ENCODE measurements at places on chromosomes 5 and 9.

- no peak for DNase-seq
Measured at GRCh38 chr9:133830310-133830709, 92.2 kb upstream of the SARDH start.

- DNase-seq: no peak
Measured at GRCh38 chr5:21680641-21681040, 1172.5 kb downstream of the CDH12 start.

DNA sequence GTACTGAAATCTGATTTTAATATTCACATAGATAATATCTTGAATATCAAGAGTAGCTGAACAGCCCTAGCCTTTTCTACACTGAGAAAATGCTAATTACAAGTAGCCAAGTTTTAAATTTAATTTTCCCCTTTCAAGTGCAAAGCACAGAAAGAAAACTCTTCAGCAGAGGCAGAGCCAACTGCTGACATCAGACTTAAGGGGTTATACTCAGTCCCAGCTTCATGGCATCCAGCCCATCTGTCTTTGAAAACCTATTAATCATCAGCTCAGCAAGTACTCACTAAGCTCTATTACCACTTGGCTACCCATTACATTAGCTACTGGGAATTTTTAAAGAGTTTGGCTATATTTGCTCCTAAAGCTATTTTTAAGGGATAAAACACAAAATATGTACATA lies 220.5 kb downstream of the SLC12A2 start:
- no peak for DNase-seq

- DNase-seq: no peak
Measured at GRCh38 chr9:79287708-79288290, 284.0 kb upstream of the TLE4 start.

DNA sequence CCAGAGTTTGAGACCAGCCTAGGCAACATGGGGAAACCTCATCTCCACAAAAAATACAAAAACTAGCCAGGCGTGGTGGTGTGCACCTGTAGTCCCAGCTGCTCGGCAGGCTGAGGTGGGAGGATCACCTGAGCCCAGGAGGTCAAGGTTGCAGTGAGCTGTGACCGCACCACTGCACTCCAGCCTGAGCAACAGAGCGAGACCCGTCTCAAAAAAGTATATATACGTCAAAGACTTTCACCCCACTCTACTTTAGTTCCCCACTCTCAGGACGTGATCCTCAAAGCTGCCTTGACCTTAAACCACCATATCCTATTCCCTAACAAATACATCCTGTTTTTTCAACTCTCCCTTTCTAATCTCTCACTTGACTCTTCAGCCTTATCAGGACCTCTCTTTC lies 41.0 kb downstream of the PCDHGC5 start:
- no peak for DNase-seq

GRCh38 chr5:173602423-173602822 lies 14.0 kb downstream of the BOD1 start:
- no peak for DNase-seq

GRCh38 chr9:98990181-98990870 lies 46.6 kb downstream of the COL15A1 start:
- DNase-seq: no peak

GRCh38 chr9:127903557-127904475 lies 4.4 kb upstream of the ST6GALNAC6 start:
- DNase-seq: no peak

GRCh38 chr5:59423021-59423420 lies 470.5 kb downstream of the PDE4D start:
- no peak for DNase-seq

- DNase-seq: no peak
Measured at GRCh38 chr5:174412374-174412773, 312.0 kb upstream of the MSX2 start.

DNA sequence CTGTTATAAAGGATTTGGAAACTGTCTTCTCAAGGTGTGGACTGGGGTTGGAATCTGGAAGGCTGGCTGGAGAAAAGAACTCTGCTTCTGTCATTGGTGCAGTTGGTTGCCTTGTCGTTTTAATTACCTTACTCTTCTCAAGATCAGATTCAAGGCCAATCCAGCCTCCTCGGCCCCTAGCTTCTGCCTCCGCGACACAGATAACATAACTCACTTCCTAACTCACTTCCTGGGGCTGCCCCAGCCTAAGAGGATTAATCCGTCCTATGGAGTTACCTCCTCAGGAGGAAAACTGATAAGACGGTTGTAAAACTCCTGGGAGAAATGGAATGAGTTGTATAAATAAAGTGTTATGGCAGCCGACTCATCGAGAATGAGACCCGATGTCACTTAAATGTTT lies 389.1 kb upstream of the WWC1 start:
- no peak for DNase-seq

GRCh38 chr5:73122875-73123810 lies 2.8 kb downstream of the TMEM171 start:
- DNase-seq: no peak

GRCh38 chr9:32955655-32956478 lies 45.6 kb downstream of the APTX start:
- DNase-seq: no peak

DNA sequence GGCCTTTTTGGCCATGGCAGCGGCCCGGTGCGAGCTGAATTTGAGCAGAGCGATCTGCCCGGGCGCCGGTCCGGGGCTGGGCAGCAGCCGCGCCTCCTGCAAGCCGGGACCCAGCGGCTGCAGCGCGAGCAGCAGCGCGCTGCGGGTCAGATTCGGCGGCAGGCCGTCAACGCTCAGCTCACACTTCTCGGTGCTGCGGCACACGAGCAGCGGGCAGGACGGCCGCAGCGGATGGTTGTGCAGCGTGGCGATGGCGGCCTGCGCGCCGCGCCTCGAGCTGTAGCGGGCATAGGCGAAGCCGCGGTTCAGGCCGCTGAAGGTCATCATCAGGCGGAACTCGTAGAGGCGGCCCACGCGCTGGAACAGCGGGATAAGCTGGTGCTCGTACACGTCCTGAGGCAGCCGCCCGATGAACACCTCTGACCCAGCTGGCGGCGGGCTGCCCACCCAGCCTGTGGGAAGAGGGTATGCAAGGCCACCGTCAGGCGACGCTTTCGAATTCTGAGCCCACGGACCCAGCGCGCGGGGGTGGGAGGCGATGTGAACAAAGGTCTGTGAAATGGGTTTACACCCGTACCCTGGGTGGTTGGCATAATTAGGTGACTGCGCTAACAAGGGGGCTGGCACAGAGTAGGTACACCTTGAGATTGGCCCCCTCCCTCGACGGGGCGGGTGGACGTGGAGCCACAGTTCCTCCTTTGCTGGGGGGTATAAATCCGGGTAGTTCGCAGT lies 755 bp downstream of the DND1 start:
- peak; percentile 36 for DNase-seq

DNA sequence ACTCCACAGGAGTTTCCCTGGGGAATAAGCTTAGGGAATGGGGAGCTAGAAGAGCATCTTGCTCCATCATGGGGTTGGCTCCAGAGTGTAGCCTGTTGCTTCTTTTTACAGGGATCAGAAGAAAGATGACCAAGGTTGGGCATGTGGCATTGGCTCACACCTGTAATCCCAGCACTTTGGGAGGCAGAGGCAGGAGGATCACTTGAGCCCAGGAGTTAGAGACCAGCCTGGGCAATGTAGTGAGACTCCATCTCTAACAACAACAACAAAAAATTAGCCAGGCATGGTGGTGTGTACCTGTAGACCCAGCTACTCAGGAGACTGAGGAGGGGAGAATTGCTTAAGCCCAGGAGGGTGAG lies 18.4 kb downstream of the NUDT2 start:
- no peak for DNase-seq

GRCh38 chr9:117169089-117169621 lies 245.7 kb downstream of the ASTN2 start:
- no peak for DNase-seq

DNA sequence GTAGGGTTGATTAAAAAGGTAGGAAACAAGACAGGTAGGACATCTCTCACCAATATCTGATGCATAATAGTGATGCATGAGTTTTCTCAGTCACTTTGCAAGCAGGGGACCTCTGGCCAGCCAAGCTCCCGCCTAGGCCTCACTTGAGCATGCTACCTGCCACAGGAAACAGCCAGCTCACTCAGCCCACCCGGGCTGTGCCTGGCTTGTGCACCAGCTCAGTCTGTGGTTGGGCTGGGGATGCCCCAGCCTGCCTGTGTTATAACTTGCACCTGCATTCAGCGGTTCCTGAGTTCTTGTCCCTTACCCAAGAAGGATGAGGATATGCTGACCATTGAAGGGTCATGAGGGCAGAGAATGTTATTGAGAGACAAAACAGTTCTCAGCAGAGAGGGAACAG lies 172.8 kb upstream of the PLCXD3 start:
- no peak for DNase-seq

- no peak for DNase-seq
Measured at GRCh38 chr9:22401671-22402070, 45.0 kb upstream of the DMRTA1 start.

DNA sequence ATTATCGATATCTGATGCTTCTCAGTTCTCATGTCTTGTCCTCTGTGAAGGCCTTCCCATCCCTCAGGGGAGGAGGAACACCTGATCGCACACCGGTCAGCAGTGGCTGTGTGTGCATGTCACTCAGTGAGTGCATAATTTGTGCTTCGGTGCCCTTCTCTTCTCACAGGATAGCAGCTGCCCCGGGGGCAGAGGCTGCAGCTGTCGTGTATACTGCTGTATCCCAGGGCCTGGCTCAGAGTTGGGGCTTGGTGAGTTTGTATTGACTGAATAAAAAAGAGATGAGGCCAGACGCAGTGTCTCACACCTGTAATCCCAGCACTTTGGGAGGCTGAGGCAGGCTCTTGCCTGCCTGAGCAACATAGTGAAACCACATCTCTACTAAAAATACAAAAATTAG lies 49.7 kb upstream of the NCS1 start:
- DNase-seq: no peak

All from Calu3 (cell line).